ENCODE measurements at places on chromosomes 7 and 10.

DNA sequence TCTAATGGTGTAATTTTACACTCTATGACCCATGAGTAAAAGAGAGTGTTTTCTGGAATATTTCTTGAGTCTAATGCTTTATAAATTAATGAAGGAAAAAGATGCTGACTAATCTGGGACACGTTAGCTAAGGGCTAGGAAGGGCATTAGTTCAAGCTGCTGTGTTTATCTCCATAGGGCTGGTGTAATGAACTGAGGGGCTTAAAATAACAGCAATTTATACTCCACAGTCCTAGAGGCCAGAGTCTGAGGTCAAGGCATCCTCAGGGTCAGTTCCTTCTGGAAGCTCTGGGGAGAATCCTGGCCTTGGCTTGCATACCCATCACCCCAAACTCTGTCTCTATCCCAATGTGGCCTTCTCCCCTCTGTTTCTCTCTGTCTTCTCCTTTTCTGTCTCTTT, 105.2 kb upstream of the PFKP start:
- no peak for DNase-seq

DNA sequence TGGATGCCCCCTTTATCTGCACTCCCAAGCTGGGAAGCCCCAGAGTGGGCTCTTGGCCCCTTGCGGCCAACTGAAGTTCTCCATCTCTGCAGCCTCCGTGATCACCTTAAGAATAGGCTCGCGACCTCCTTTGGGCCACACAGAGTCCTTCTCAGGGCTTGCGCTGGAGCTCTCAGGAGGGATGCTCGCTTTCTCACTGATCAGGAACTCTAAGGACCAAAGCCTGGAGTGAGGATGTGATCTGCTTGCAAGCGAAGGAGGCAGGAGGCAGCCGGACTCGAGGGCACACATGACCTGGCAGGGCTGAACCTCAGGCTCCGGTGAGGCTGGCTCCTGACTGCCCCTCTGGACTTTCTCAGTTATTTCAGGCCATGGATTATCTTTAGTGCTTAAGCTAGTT, 192.1 kb upstream of the MKI67 start:
- no peak for DNase-seq

DNA sequence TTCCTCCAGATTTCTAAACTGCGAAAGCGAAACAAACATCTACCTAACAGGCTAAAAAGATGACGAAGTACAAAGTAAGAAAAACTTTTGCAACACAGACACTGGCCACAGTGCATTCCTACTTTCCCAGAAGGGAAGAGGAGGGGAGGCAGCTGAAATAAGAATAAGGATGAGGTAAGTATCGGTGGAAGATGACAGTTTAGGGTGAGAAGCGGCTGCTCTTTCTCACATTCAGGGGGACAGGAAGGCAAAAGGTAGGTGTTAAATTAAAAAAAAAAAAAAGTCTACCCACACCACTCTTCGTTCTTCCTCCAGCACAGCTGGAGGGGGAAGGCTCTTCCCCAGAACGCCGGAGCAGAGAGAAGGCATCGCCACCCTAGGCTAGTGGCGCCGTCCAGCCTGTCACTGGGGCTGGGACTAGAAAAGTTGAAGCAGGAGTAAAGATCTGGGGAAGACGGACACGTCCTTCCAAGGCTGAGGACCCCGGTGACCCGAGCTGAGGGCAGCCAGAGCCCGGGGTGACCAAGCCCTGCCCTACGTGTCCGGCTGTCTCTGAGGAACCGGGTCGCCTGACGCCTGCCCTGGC, 846 bp downstream of the DNAJC1 start:
- DNase-seq = no peak

- no peak for DNase-seq
These were observed 214.3 kb downstream of the JAZF1 start for GRCh38 chr7:27966219-27966780.

DNA sequence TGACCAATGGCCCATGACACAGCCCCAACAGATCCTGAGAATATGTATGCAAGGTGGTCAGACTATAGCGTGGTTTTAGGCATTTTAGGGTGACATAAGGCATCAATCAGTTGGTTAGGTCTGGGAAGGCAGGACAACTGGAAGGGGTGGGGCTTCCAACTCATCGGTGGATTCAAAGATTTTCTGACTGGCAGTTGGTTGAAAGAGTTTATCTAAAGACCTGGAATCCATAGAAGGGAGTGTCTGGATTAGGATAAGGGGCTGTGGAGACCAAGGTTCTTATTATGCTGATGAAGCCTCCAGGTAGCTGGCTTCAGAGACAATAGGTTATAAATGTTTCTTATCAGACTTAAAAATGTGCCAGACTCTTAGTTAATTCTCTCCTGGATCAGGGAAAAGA, 60.3 kb upstream of the CFAP46 start:
- no peak for DNase-seq

DNA sequence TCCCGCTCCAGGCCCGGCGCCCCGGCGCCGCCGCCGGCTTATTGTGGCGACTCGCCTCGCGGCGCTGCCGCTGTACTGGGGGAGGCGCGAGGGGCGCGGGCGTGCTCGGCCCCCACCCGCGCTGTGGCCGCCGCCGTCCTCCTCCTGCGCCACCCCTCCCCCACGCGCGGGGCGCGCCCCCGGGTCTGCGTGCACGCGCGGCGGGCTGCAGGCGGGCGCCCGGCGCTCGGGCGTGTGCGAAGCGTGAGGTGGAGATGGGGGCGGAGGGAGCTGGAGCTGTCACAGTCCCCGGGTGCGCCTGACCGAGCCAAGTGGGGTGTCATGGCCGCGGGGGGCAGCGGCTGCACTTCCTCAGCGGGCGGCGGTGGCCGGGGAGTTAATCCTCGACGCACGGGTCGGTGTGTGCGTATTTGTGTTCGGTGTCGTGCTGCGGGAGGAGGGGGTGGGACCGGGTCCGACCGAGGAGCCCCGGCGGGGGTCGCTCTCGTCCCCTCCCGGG, 672 bp downstream of the LCOR start:
- peak; percentile 39 for DNase-seq

DNA sequence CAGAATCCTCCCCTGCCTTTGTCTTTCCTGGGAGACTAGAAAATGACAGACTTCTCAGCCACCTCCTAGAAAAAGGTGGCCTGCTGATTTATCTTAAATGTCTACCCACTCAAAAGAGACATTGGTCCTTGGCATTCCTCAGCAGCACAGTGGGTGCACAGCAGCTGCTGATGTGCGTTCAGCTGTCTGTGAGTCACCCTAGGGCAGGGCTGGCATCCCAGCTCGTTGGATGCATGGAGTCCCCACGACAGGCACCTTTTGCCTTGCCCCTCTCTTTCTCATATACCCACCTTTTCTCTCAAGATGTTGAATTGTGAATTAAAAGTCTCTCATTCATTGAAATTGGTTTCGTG, 113.0 kb downstream of the DOCK1 start:
- no peak for DNase-seq

GRCh38 chr7:160958-161725, 31.2 kb upstream of the FAM20C start:
- DNase-seq = no peak

DNA sequence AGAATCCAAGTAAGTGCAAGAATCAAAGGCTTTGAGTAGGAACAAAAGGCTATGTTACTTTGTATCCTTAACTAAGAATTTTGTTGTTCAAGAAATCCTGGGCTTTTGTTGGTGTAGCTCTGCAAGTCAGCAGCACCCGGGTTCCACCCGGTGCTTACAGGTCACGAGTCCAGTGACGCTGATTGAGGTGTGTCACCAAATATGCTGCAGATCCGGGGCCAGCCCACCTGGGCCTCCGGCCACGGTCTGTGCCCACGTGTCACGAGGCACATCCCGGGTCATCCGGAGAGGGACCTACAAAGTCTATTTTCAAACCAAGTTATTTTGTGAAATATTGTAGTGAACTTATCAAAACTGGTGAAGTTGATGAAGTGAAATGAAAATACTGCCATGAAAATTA, 103.1 kb downstream of the MGMT start:
- DNase-seq = no peak

GRCh38 chr10:14617852-14618251, 156.8 kb downstream of the FAM107B start:
- DNase-seq = no peak

DNA sequence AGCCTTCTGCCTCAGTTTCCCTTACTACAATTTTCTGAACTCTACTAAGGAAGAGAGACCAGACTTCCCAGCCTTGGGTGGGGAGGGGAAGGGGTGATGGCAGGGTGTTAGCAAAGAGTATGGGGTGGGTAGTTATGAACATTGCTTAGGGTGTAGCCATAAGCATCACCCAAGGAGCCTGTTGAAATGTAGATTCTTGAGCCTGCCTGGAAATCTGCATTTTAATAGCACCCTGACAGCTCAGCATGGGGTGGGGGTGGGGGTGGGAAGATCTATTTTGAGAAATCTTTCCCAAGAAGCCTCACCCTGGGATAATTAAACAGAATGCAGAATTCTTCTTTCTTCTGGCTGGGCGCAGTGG, 164.8 kb downstream of the NRF1 start:
- DNase-seq = no peak

GRCh38 chr7:1041551-1042491, 2.5 kb upstream of the GPR146 start:
- no peak for DNase-seq

GRCh38 chr10:115514895-115515294, 421.7 kb downstream of the ATRNL1 start:
- DNase-seq = no peak

GRCh38 chr7:141102436-141102835, 28.6 kb downstream of the TMEM178B start:
- DNase-seq = no peak

DNA sequence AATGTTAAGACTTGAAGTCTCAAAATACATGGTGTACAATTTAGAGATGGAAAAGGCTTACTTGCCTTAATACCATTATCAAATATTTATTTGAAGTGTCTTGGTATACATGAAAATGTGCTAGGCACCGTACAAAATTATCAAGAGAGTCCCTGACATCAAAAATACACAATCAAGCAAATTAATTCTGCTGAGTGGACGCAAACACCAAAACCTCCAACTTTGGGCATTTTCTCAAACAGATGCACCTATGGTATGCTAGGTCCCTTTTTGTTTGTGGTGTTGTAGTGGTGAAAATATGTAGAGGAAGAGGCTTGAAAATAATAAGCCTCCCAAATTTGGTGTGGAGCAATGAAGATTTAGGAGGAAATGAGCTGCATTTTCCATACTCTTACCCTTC, 24.8 kb downstream of the ZNF800 start:
- DNase-seq = no peak

- no peak for DNase-seq
These were observed 116.2 kb downstream of the AVL9 start for GRCh38 chr7:32611201-32612099.

DNA sequence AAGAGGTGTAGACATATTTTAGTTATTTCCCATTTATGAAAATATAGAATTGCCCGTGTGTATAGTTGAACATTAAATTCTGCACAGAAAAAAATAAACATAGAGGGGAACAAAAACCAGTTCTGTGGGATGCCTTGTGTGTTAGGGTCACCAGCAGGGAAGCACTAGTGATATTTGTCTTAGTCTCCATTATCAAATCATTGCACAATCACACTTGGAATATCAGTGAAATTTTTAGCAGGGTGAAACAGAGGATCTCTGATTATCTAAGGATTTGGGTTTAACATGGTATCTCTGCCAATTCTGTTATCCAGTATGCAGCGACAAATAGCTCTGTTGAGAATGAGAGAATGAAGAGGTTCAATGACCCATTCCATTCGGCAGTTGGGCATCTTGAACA, 496.0 kb upstream of the POM121L12 start:
- no peak for DNase-seq

GRCh38 chr7:66741710-66742049, 1.1 kb downstream of the RABGEF1 start:
- DNase-seq = no peak

DNA sequence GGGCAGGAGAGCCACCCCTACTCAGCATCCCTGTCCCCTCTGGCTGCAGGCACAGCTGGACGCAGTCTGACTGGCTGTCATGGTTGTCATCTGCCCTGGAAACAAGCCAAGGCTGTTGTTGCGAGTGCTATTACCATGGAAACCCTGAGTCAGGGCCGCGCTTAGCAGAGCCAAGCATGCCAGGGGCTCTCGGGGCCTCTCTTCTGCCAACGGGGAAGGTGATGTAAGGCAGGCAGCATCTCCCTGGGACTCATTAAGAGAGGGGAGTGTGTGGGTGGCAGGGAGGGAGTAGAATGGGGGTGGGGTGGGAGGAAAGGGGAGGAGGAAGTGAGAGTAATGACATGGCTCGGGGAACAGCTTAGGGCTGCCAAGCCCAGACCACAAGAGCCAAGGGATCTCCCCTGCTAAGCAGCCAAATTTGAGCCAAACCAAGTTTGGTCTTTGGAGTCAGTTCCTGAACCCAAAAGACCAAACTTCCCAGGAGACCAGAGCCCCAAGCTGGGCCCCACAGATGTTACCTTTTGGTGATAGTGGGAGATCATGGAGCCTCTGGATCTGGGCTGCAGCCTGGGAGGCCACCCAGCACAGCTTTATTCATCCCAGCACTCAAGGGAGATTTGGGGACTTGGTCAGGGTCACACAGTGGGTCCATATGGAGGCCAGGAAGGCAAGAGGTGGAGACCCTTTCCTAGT, 67.6 kb downstream of the TMEM130 start:
- DNase-seq = peak; percentile 31

DNA sequence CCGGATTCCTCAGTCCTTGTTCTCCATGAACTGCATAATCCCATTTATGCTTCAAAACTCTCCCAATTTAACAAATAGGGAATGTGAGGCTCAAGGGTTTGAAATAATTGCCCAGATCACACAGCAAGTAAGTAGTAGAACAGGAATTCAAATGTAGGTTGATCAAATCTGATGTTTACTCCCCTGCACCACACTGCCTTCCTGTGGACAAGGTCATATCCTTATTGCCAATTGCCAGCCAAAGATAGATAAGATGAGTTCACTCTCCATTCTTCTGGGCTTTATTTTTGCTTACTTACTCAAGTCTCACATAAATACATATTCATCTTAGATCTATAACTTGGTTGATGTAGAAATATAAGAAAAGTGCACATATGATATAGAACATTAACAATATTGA, 435.2 kb upstream of the ETV1 start:
- no peak for DNase-seq

- no peak for DNase-seq
These were observed 568.4 kb downstream of the TCERG1L start for GRCh38 chr10:130742941-130743675.

GRCh38 chr7:44279731-44280505, 45.5 kb downstream of the CAMK2B start:
- DNase-seq = no peak

DNA sequence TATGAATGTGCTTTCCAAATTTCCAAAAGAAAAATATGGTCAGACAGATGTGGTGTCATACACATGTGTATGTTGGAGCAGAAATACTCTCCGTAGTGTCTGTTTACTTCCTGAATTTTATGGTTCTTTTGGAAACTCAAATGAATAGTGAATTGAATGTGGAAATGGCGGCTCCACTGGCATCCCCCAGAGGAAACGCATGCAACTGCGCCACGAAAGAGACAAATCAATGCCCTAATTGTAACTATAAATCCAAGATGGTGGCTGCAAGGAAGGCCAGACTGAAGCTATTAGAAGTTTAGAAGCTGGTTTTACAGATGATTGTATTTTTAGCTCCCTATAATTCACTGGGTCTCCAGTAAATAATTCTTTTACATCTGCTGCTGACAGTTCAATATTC, 246.7 kb downstream of the FGFR2 start:
- DNase-seq = no peak

GRCh38 chr10:31584876-31585275, 265.9 kb downstream of the ZEB1 start:
- DNase-seq = no peak

- no peak for DNase-seq
These were observed 89.0 kb downstream of the NKX6-2 start for GRCh38 chr10:132696728-132697577.

Data from fibroblast of skin of left biceps (primary cell).